SIG-M5 (cell line): ENCODE measurements at places on chromosomes 12 and 14.

GRCh38 chr14:104513641-104514046 lies 65.9 kb upstream of the C14orf180 start:
- DNase-seq: no peak

GRCh38 chr14:100299238-100299560 lies 7.0 kb downstream of the SLC25A29 start:
- DNase-seq: no peak

DNA sequence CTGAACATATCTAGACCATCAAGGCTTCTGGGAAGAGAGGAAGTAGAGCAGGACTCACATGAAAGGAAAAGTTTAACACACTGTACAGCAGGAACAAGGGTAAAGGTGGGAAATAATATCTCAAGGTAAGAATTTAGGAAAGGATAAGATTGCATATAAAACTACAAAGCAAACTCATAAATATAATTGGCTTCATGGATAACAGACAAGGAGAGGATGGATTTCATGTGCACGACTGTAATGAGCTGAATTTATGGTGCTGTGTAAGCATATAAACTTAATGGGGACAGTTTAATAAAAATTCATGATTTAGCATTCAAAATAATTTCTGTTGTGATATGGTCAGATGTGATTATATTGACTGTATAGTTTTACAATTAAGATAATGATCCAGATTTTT lies 298.0 kb downstream of the GXYLT1 start:
- DNase-seq: no peak

DNA sequence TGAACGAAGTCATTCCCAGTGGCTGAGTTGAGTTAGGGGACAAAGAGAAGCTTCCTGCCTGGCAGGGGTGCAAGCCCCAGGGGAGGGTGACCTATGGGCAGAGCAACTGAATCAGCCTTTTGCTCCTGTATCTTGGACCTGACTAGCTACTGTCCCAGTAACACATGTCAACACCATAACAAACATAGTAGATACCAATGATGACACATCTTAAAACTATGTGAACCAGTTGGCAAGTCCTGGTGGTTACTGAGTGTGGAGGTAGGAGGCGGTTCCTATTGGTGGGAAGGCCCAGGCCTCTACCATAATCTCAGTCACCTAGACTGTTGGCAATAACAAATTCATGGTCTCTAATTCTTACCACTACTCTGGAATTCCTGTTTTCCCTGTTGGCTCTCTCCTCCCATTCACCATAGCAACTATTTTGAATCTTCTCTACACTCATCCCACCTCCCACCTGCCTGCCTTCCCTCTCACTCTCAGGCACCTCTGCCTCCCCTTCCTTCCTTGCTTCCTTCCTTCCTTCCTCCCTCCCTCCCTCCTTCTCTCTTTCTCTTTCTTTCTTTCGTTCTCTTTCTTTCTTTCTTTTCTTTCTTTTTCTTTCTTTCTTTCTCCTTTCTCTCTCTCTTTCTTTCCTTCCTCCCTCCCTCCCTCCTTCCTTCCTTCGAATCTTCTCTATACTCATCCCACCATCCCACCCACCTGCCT lies 8.1 kb upstream of the P2RX7 start:
- no peak for DNase-seq

GRCh38 chr12:45191239-45191638 lies 24.7 kb upstream of the ANO6 start:
- no peak for DNase-seq

DNA sequence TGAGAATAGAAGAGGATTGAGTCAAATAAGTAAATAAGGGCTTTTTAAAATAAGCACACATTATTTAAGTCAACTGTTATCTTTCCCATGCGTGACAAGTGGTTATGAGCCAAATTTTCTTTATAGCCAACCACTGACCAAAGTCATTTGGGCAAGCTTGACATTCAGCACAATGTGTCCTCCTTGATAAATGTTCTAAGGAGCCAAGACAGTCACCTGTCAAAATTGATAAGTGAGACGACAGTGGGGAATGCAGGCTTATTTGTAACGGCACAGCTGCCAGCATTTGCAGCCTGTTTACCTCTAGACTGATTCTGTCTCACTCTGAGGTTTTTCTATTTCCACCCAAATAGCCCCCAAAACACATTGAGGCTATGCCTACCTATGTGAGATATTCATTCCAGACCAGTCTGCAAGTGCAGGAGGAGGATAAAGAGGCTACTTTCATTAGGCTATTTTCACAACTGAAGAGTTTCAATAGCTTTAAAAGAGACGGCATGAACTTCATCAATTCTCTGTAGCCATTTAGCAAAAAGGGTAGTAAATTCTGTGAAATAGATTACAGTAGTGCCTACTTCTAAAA lies 339.5 kb downstream of the PDZRN4 start:
- no peak for DNase-seq

DNA sequence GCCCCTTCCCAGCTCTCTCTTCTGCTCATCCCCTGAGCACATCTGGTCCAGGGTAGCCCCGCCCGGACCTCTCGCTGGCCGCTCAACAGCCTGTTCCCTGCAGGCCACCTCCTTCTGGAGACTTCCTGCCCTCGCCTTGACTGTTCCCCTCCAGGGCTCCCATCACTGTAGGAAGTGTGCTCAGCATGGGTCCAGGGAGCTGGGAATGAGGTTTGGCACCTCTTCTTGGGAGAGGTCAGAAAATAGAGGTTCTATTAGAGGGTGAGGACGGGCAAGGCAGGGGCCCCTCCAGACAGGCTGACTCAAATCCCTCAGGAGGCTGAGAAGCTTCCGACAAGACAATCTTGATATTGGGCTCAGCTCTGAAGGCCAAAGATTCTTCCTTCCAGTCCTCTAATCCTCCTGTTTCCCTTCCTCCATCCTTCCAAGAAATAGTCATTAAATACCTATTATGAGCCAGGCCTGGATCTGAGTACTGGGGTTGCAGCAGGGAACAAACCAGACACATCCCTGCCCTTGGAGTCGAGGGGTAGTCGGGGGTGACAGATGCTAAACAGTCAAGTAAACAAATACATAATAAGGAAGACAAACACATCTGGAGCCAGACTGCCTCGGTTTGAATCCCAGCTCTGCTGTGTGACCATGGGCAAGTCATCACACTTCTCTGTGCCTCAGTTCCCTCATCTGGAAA lies 30.6 kb downstream of the CMKLR1 start:
- DNase-seq: no peak

DNA sequence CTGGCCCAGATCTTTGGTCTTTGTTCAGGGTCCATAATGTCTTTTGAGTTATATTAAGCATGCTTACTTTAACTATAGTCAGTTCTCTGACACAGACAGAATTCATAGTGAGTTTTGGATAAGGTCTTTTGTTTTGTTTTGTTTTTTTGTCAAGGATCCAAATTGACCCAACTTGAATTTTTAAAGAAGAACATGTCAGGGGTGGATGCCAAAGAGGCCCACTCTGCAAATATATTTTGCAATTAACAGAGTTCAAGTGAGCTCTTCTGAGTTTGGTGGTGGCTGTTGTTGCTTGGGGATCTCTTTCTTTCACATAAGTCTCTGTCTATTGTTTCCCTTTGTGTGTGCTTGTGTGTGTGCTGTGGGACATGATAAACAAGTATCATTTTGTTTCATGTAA lies 34.4 kb upstream of the PMCH start:
- no peak for DNase-seq

DNA sequence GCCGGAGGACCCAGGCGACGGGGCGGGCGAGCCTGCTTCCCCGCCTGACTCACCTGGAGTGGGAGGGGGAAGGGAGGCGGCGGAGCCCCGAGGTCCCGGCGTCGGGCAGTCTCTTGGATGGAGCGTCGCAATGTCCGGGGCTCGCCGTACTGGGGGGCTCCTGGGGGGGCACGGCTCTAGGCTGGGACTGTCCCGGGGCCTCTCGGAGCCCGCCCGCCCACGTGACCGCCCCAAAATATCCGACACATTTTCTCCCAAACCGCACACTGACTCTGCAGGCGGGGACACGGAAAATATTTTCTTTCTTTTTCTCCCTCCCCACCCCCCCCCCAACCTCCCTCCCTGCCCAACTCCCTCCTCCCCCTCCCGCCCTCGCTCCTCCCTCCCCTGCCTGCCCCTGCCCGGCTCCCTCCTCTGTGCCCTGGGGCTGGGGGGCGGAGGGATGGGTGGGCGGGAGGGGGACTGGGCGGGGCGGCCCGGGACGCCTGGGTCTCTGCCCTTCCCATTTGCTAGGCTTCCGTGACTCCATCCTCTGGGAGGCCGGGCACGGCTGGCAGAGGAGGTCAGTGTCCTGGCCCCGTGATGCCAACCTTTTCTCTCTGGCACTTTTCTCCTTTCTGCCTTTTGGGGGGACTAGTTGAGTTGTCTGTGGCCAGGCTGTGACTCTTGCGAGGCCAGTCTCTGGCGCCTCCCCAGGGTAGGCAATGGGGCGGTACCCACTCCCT lies at the start of gene RARG:
TSS of gene RARG (minus strand) at position 289 of the 725 bp plus-strand sequence. CDS start 4,664 bp downstream, outside the sequence.
- DNase-seq: no peak

DNA sequence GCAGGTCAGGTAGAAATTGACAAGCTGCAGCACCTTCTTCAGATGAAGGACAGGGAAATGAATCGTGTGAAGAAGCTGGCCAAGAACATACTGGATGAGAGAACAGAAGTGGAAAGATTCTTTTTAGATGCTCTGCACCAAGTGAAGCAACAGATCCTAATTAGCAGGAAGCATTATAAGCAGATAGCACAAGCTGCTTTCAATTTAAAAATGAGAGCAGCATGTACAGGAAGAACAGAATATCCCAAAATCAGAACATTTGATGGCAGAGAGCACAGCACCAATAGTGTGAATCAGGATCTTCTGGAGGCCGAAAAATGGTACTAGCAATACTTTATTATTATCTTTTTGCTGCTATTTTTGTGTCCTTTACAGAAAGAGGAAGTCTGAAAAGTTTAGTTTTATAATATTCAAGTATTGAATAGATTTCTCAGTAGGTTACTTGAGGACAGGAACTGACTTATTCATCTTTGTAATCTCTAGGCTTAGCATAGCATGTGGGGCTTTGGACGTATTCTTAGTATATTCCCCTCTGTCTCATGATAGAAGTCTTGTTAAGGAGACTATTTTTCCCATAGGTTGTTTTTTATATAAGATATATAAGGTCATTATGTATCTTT lies 30.8 kb downstream of the BBOF1 start:
- no peak for DNase-seq

DNA sequence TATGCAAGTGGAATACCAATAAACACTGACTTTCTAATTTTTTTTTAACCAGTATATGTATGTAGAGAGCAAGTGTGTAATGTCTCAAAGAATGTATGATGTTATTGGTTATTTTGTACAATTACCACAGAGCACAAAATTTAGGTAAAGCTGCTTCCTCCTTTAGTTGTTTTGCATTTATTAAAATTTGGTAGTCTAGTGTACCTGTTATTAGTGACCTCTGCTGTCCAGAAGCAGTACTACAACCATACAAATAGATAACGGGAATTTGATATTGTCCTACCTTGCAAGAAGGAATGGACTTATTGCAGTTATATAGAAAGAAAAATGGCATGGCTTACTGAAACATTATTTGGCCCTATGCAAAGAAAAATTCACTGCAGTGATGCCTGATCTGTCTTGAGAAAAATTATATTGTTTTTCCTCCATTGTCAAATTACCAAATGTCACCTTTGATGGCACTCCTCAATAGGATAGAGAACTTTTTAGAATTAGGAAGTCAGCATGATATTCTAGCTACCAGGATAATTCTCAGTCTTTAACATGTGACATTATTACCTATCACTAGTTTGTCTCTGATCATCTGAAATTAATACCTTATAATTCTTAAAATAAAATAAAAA lies 153.9 kb upstream of the RMST start:
- peak; percentile 16 for DNase-seq

DNA sequence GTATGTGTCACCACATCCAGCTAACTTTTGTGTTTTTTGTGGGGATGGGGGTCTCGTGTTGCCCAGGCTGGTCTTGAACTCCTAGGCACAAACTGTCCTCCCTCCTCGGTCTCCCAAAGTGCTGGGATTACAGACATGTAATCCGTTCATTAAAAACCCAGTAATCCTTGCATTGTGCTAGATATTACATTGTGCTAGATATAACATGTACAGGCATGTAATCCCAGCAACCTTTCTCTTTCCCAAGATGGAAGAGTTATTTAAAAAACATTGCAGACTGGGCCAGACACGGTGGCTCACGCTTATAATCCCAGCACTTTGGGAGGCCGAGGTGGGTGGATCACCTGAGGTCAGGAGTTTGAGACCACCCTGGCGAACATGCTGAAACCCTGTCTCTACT lies 19.7 kb downstream of the ELK3 start:
- DNase-seq: no peak

- DNase-seq: peak; percentile 51
These were observed 422 bp upstream of the AK7 start for GRCh38 chr14:96391293-96392118.

- no peak for DNase-seq
These were observed 47.1 kb downstream of the BCAT1 start for GRCh38 chr12:24901576-24902461.

- DNase-seq: no peak
These were observed 75.0 kb downstream of the KICS2 start for GRCh38 chr12:64147011-64147631.

GRCh38 chr12:65016881-65017650 lies 104.0 kb downstream of the WIF1 start:
- DNase-seq: no peak
